Cerebellum (tissue), 4 donors: ENCODE measurements at places on chromosomes 3 and 15. TPM values are rescaled to one million over a fixed set of nuclear protein-coding genes. Genes with fewer than 3 reads are reported as not detected.

GRCh38 chr15:33559207-33559890 is 248.6 kb downstream of the RYR3 start:
- no peak for DNase-seq

DNA sequence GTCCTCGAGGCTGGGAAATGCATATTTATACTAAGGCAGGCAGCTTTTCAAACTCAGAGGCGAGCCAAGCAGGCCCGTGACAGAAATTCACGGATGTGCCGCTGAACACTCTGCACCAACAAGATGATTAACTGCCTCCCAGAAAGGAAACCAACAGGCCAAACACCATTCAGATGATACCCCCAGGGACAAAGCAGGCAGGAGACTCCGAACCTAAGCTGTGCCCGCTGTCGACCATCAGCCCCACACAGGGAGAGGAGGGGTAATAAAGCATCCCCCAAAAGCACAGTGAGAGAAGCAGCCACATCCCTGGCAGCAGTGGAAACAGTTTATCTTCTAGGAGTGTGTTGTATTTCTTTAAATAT is 31.8 kb downstream of the ADAMTS17 start:
- DNase-seq, result no peak

- no peak for DNase-seq
These were observed 364.9 kb downstream of the AGBL1 start for GRCh38 chr15:86444527-86444926.

GRCh38 chr3:149706905-149707304 is 45.4 kb downstream of the COMMD2 start:
- DNase-seq, result no peak

GRCh38 chr3:29637068-29637467 is 356.2 kb downstream of the RBMS3 start:
- DNase-seq, result no peak

DNA sequence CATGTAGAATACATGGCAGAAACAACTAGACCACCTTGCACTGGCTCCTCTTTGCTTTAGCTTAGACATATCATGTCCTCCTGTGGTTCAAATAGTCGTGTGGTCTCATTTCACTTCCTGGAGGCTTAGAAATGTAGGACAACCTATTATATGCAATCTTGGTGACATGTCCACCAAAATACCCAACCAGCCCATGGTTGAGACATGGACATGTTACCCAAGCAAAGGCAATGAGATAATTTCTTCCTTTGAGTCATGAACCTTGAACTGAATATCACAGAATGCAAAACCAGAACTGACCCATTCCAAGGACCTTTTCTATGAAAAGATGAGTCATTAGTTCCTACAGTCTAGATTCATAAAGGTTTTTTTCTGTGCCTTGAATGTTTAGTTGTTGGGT is 309.0 kb upstream of the MDFIC2 start:
- no peak for DNase-seq

- peak; percentile 83 for DNase-seq
These were observed 16.1 kb upstream of the CACNA2D2 start for GRCh38 chr3:50519471-50520089.

DNA sequence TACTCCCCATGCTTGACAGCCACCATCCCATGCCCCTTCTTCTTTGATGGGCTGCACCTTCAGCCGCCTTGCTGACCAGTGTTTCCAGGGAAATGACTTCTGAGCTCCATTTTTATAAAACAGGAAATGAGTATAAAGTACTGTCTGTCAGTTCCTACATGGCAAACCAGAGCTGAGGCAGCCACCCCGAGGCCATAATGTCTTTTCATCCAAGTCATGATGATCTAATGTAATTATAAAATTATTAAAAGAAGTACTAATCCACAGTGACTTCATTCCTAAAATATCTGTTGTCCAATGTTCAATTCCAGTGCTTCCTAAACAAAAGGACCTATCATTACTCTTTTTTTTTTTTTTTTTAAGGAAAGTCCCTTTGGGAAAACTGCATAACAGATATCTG is 75.2 kb upstream of the HERC1 start:
- DNase-seq, result no peak

DNA sequence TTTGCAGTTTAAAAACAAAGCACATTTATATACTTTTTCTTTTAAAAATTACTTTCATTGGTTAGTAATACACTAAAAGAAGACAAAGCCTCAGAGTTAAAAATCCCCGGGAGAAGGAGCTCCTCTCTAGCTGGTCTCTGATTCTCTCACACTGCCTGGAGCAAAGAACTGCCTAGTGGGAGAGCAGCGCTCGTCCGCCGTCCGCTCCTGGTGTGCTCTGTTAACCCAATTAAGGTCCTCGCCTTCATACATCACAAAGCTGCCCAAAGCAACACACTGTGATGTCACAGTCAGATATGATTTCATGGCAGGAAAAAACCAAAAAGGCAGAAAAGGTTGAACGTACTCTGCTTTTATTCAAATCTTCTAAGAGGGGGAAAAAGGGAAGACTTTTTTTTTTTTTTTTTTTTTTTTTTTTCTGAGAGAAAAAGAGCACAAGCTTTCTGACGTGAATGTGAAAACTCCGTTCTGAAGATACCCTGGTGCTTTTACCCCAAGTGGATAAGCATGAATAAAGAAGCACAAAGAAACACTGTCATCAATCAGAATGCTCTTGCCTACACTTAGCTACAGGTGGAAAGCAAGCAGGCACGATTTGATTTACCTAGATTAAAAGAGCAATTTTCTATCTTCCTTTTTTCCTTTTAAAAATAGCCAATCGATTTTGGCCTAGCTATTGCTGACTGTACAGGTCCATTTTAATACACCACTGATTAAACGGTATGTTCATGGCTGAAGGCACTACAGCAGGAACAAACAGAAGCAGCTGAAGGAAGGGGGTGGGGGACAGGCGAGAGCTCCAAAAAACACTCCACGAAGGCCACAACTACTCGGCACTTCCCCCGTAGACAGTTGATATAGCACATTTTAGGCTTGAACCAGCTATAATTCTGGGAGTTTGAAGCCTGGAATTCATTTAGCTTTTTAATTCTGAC is 115.2 kb downstream of the TIGIT start:
- peak; percentile 23 for DNase-seq

- no peak for DNase-seq
These were observed 9.2 kb downstream of the ILDR1 start for GRCh38 chr3:122012821-122013220.

DNA sequence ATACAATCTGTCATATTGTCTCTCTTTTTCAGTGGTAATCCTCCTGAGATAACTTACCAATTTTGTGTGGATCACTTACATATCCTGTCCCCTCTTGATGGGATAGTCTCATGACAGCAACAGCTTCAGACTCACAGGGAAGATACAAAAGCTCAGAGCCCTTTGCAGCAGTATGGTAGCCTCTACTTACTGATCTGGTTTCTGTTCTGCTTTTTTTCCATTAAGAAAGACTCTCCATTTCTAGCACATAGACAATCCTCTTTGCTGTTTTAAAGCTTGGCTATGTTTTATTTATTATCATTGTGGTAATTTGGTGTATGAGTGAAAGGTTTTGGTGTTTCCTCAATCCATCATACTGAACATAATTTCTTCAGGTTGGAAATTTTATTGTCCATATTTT is 25.4 kb upstream of the SOX14 start:
- no peak for DNase-seq

GRCh38 chr3:125140011-125140817 is 72.3 kb downstream of the SLC12A8 start:
- no peak for DNase-seq

GRCh38 chr15:74109713-74110112 is 20.7 kb upstream of the ISLR2 start:
- DNase-seq, result no peak

Gene ZIC4
- total RNA-seq, result 122 TPM

Gene ADAMTS9
- total RNA-seq, result 31.1 TPM

Gene PLSCR2
- not detected for total RNA-seq

Gene TWF2
- total RNA-seq, result 15.1 TPM
